ENCODE measurements at places on chromosomes 13 and 19.

DNA sequence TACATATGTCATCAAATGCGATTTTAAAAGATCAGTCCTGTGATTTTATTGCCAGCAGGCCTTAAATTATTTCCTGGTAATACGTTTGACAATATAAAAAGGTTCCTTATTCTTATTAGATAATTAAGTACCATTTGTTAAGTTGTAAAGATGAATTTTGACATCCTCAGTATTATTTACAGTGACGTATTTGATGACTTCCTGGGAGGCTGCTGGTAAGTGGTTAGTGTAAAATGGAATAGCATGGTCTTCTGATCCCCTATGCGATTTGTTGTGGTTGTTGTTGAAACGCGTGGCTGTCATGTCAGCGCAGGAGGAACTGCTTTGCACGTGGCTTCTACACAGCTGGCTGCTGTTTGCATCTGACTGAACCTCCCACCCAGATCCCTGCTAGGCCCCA is 99.7 kb downstream of the DCLK1 start:
- no peak for DNase-seq

GRCh38 chr13:101489643-101490405 is 37.3 kb downstream of the ITGBL1 start:
- no peak for DNase-seq

GRCh38 chr19:37346091-37346490 is 24.8 kb upstream of the ZNF527 start:
- no peak for DNase-seq

GRCh38 chr13:97743938-97744337 is 209.5 kb upstream of the IPO5 start:
- DNase-seq: no peak

GRCh38 chr13:61029064-61029463 is 386.6 kb downstream of the PCDH20 start:
- DNase-seq: no peak

DNA sequence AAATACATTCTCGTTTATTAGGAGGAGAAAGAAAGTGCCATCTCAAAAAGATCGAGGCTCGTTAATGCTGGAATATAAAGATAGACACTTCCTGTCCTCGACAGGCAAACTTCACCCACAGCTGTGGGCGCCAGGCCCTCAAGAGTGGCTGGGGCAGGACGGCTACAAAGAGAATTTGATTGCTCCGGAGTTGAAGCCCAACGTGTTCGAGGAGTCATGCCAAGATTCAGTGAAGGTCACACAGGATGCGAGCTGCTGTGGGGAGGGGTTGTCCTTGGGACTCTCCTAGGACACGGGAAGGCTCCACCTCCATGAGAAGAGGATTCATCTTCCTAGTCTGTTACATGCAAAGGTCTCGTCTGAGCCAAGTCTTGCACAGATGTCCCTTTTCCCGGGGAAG is 16.3 kb upstream of the PTPRS start:
- DNase-seq: no peak

DNA sequence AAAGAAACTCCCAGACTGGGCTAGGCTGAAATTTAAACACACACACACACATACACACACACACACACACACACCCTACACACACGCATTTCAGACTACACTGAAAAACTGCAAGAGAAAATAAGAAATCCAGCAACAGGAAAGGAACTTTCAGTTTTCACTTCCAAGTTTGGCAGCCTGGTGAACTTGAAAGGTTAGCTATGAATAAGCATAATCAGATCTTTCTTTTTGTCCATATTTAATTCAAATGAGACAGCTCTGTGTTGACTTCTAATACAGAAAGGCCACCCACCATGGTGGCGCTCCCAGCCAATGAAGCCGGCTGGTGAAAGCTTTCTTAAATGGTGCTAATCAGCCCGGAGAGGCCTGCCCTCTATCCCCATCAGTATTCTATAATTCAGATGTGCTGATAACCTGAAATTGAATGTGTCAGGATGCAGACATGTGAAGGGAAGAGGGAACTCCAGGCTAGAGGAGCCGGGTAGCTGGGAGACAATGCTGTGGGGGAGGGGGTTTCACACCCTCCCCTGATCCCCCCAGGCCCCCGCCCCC is 108.3 kb upstream of the ZNF536 start:
- DNase-seq: no peak

DNA sequence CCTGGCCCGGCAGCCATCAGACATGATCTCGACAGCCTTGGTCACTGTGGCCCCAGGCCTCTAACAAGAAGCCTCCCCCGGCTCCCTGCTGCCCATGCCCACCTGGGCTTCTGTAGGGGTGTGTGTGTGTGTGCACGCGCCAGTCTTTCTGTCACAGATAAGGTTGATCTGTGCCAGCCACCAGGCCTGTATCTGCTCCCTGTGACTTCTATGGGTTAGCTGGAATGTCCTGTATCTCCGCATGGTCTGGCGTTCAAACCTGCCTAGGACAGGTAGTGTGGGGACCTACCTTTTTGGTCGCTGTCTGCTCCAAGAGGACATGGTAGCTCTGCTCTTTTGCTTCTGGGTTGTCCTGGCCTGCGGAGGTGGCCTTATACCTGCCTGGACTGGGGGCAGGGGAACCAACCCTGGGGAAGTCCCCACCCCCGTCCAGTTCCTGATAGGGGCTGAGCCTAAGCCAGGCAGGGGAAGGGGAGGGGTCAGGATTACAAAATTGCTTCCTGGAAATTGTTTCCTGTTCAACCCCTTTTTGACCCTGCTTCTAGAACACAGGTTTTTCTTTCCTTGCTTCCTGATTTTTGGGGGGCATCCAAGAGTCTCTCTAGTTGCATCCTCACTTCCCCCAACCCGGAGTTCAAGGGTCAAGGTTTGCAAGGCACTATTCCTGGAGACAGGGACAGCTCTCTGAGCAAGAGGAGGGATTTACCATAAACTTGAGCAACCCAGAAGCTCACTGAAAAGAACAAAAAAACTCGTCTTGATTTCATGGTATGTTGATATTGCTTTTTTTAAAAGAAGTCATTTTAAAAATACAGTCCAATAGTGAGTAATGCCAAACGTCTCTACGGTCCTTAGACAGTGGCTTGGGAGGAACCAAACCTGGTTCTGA is at the start of gene LRG1:
Gene LRG1 (minus strand): TSS at position 344 of the 889 bp plus-strand sequence. CDS start 23 bp downstream, at position 321.
- no peak for DNase-seq

Measured in A549 (cell line).